Naive thymus-derived CD8-positive, alpha-beta T cell (primary cell): ENCODE measurements at places on chromosomes 2 and 18. TPM values are rescaled to one million over a fixed set of nuclear protein-coding genes. Genes with fewer than 3 reads are reported as not detected.

Gene FER1L5
- not detected for total RNA-seq

- no peaks in the 10 kb centered on the region for H3K4me1 ChIP-seq
- no peaks in the 10 kb centered on the region for H3K36me3 ChIP-seq
- no peak overlapping the region for H3K4me3 ChIP-seq
- H3K27me3 ChIP-seq: no peaks in the 10 kb centered on the region
- no peak overlapping the region for H3K27ac ChIP-seq
- no peak for DNase-seq
Observed at GRCh38 chr2:224671731-224672130, 44.4 kb downstream of the CCDC195 start.

- peak overlapping the region; percentile 80 for H3K4me3 ChIP-seq
- peaks cover 16% of the 10 kb centered on the region for H3K36me3 ChIP-seq
- H3K4me1 ChIP-seq: peaks cover 58% of the 10 kb centered on the region
- DNase-seq: peak; percentile 16
Observed at GRCh38 chr2:238202326-238203093, 985 bp downstream of the ILKAP start.

- DNase-seq: no peak
- peaks cover 18% of the 10 kb centered on the region for H3K27me3 ChIP-seq
- no peak overlapping the region for H3K27ac ChIP-seq
- no peaks in the 10 kb centered on the region for H3K36me3 ChIP-seq
- H3K4me3 ChIP-seq: no peak overlapping the region
Observed at GRCh38 chr2:8578335-8579244, 103.3 kb upstream of the ID2 start.

- H3K36me3 ChIP-seq: no peaks in the 10 kb centered on the region
- peaks cover 35% of the 10 kb centered on the region for H3K4me1 ChIP-seq
- H3K27ac ChIP-seq: peak overlapping the region; percentile 91
Observed at GRCh38 chr18:35581898-35582641, 530 bp downstream of the GALNT1 start.

DNA sequence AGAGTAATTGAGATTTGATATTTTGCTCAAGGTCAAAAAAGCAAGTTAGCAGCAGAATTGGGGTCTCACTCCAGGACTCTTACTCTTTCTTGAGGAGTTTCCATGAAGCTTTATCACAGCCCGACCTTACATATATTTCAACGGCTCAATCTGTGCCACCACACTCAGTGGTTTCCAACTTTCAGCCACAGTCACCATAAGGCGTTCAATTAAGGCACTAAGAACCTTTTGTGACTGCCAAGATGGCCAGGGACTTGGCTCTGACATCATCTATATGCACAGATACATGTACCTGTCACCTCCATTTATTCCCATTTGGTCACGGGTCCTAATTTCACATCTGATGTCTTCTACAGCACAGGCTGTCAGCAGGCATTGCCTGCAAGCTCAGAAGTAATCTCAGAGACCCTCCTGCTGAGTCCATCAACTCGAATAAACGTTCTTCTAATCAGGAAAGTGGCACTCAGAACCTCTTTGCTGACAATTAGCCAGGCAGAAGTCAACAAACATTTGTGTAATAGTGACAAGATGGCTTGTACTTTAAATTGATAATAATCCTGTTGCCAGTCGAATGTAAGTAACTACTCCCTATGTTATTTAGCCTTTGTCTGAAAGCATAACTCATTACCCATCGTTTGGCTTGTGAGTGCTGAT lies 16.1 kb downstream of the DYTN start:
- peaks cover 9% of the 10 kb centered on the region for H3K4me1 ChIP-seq
- no peak overlapping the region for H3K4me3 ChIP-seq
- DNase-seq: no peak
- peaks cover 12% of the 10 kb centered on the region for H3K27me3 ChIP-seq

- no peak overlapping the region for H3K4me3 ChIP-seq
- no peaks in the 10 kb centered on the region for H3K4me1 ChIP-seq
- peaks cover 20% of the 10 kb centered on the region for H3K27me3 ChIP-seq
- no peaks in the 10 kb centered on the region for H3K36me3 ChIP-seq
- no peak for DNase-seq
Observed at GRCh38 chr18:48061781-48062570, 131.5 kb upstream of the SMAD2 start.

Gene PLGLB1
- 23.6 TPM for total RNA-seq

GRCh38 chr2:158457092-158457825 lies 507 bp downstream of the PKP4 start:
- H3K27me3 ChIP-seq: no peaks in the 10 kb centered on the region
- peaks cover 17% of the 10 kb centered on the region for H3K4me1 ChIP-seq
- H3K27ac ChIP-seq: peak overlapping the region; percentile 31
- no peaks in the 10 kb centered on the region for H3K36me3 ChIP-seq
- DNase-seq: peak; percentile 50

Gene FN1
- total RNA-seq: not detected

- DNase-seq: no peak
- no peaks in the 10 kb centered on the region for H3K4me1 ChIP-seq
- H3K27me3 ChIP-seq: peaks cover 5% of the 10 kb centered on the region
- no peak overlapping the region for H3K4me3 ChIP-seq
Observed at GRCh38 chr18:56083523-56084287, 495.7 kb upstream of the TCF4 start.

DNA sequence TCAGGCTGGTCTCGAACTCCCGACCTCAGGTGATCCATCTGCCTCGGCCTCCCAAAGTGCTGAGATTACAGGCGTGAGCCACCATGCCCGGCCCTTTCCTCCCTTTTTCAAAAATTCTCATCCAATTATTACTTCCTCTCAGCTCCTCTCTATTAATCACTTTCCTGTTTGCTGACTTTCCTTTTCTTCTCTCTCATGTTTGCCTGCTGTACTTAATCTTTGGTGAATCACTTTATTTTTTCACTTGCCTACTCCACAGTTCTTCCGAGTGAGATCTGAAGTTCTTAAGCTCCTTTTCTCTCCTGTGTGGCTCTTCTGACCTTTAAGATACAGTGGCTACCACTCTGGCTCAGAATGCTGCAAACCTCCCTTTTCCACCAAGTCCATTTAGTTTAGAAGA lies 126.3 kb upstream of the SERTAD2 start:
- peaks cover 3% of the 10 kb centered on the region for H3K36me3 ChIP-seq
- no peak overlapping the region for H3K4me3 ChIP-seq
- no peak overlapping the region for H3K27ac ChIP-seq
- no peaks in the 10 kb centered on the region for H3K27me3 ChIP-seq
- DNase-seq: no peak
- no peaks in the 10 kb centered on the region for H3K4me1 ChIP-seq

DNA sequence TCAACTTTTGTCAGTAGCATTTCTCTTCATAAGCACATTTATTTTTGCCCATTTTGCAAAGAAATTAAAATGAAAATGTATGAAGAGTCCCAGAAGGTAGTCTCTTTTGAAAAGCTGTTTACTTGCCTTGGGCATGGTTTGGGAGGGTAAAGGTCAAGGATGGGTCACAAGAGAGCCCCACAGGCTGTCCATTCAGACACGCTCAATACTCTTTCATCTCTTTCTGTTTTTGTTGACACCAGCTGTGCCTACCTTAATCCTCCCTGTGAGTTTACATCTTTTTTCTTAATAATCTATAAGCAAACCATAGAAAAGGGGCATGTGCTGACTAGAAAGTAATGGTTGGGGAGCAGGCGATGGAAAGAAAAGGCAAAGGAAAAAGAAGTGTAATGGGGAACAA lies 49.6 kb upstream of the KLF7 start:
- no peaks in the 10 kb centered on the region for H3K36me3 ChIP-seq
- no peak for DNase-seq
- no peaks in the 10 kb centered on the region for H3K27me3 ChIP-seq
- H3K4me1 ChIP-seq: no peaks in the 10 kb centered on the region
- peak overlapping the region; percentile 2 for H3K27ac ChIP-seq

DNA sequence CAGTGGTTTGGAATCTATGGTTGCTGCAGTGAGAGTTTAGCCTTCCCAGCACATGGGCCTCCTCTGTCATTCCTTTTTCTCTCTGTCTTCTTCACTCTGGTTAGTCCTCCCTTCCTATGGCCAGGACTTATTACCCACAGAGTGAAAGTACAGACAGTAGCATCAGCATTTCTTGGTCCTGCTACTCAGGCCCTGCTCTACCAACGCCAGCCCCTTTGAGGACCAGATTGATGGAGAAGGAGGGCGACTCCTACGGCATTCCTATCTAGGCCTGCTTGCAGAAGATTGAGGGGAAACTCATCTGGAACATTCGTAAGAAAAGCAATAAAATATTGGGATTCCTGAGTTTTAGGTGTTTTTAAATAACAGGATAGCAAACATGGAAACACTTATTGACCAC lies 43.5 kb downstream of the BMP10 start:
- H3K27ac ChIP-seq: peak overlapping the region; percentile 90
- H3K4me1 ChIP-seq: peaks cover 65% of the 10 kb centered on the region
- no peak for DNase-seq
- no peak overlapping the region for H3K4me3 ChIP-seq

Gene CXCR4
- total RNA-seq: 366 TPM

GRCh38 chr18:58394602-58395425 lies 234.1 kb downstream of the ALPK2 start:
- no peak overlapping the region for H3K27ac ChIP-seq
- no peaks in the 10 kb centered on the region for H3K27me3 ChIP-seq
- no peak for DNase-seq
- peaks cover 2% of the 10 kb centered on the region for H3K4me1 ChIP-seq

Gene SETBP1
- total RNA-seq: 1.6 TPM

Gene TMEM200C
- total RNA-seq: not detected
